ENCODE measurements at places on chromosomes 4 and X.
A peak's percentile ranks its signal among the peaks of the same experiment; 100 is the strongest.

DNA sequence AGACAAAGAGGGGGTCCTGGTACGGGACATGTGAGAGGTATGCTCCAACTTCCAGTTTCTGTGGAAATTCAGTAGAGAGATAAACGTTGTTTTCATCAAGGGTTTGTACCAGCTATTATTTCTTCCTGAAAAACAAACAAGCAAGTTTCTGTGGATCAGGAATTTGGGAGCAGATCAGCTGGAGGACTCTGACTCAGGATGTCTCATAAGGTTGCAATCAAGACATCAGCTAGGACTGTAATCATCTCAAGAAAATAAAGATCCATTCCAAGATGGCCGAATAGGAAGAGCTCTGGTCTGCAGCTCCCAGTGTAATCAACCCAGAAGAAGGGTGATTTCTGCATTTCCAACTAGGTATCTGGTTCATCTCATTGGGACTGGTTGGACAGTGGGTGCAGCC lies 23.5 kb upstream of the NFKB1 start:
- DNase-seq: no peak

DNA sequence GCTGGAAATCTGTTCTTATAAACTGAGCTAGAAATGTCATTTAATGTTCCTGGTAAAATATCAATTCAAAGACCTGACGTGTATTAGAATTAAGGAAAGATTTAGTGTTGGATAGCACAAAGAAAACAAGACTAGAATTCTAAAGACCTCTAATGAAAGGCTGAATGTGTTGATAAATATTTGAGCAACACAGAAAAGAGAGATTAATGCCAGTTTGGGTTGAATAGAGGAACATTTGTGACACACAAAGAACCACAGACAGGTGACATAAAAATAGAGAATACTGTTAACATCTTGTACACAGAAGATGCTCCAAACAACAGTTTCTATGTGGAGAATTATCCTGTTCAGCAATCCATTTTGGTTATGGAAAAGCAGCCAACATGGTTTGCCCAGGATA lies 222.1 kb upstream of the GALNT7 start:
- DNase-seq: no peak

GRCh38 chr4:157772907-157773306 lies 399.9 kb downstream of the GASK1B start:
- no peak for DNase-seq

GRCh38 chrX:7062276-7062675 lies 85.2 kb upstream of the STS start:
- no peak for DNase-seq

- no peak for DNase-seq
Measured at GRCh38 chr4:183329954-183330742, 7.9 kb upstream of the CLDN24 start.

DNA sequence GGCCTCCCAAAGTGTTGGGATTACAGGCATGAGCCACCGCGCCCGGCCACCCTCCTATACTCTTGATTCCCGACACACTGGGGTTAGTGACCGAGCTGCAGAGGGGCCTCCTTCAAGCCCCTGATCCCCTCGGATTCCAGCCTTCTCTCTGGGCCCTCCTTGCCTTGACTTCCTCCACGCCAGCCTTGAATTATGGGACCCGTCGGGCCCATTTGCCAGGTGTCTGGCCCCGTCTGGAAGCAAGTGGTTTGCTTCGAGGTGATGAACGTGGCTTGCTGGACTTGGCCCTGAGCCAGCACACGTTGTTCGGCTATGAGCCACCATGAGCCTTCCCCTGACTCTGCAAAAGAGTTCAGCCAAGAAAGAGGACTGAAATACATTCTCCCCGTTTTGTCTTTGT lies 37.4 kb upstream of the GRPEL1 start:
- no peak for DNase-seq

GRCh38 chr4:93828332-93828994 lies at the start of gene ATOH1:
ATOH1 (plus strand) TSS chr4:93828753; CDS start chr4:93828927, 174 bp downstream.
- peak; percentile 39 for DNase-seq

GRCh38 chrX:45134315-45134731 lies 66.4 kb downstream of the DIPK2B start:
- DNase-seq: no peak

DNA sequence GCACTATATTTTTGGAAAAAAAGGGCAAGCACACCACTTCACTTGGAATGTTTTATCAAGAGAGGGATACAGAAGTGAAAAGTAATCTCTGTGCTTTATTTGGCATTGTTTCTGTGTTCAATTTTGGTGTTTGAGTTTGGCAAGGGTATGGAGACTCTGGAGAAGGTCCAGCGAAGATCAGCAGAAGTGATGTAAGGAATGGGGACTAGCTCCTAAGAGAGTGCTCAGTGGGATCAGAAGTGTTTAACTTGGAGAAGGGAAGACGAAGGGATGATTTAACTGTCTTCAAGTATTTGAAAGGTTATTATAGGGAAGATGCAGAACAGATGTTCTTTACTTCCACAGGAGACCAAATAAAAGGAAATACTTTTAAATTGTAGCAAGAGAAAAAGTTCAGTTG lies 74.3 kb downstream of the CFAP299 start:
- no peak for DNase-seq

DNA sequence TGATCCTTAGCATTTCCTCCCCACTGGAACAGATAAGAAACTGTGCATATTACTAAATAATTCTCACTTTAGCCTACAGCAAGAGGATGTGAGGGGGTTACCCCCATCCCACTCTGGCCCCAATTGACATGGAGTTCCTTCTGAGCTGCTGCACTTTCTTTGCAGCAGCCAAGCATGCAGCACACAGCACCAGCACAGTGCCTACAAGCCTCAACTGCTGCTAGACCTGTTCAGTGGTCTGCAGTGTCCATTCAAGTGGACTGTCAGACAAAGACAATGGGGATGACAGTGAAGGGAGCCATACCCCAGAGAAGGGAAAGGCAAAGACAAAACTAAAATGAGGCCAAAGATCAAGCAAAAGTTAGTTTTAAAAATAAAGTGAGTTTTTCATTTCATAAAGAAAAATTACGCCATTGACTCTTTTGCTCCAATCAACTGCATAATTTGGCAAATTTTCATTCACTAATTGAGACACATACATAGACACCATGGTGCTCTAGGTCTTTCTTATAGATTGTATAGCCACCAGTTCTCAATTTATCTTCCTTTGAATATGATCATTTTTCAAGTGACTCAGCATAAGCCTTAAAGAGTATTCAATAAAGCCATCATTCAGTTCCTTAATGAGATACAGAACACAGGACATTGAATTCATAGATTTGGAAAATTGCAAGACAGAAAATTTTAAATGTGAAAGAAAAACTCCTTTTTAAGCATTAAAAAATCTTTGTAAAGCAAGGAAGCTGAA lies 410.6 kb downstream of the HNRNPD start:
- no peak for DNase-seq

DNA sequence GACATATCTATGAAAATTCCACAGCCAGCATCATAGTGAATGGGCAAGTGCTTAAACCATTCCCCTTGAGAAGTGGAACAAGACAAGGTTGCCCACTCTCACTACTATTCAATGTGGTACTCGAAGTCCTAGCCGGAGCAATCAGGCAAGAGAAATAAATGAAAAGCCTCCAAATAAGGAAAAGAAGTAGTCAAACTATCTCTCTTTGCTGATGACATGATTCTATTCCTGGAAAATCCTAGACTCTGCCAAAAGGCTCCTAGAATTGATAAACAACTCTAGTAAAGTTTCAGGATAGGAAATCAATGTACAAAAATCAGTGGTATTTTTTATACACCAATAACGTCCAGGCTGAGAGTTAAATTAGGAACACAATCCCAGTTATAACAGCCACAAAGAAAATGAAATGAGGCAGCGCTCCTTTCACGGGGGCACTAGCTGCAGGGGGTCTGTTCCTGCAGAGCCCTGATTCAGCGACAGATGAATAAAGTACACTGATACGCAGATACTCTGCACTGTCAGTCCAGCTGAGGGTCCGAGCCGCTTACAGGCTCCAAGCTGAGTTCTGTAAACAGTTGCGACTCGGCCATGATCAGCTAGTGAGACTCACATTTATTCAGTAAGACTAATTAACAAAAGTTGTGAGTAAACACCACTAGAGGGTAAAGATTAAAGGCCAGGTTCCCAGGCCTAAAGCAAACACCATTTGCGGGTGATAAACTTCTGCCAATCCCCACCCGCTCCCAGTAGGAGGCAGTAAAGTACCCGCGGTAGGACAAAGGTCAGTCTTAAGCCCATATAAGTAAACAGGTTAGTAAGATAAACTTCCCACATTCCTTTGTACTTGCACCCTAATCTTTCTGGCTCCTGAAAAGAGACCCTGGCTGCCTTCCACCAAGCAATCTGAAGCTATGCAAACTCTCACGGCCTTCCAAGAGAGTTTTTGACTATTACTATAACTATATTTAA lies 290.6 kb upstream of the GRID2 start:
- no peak for DNase-seq

DNA sequence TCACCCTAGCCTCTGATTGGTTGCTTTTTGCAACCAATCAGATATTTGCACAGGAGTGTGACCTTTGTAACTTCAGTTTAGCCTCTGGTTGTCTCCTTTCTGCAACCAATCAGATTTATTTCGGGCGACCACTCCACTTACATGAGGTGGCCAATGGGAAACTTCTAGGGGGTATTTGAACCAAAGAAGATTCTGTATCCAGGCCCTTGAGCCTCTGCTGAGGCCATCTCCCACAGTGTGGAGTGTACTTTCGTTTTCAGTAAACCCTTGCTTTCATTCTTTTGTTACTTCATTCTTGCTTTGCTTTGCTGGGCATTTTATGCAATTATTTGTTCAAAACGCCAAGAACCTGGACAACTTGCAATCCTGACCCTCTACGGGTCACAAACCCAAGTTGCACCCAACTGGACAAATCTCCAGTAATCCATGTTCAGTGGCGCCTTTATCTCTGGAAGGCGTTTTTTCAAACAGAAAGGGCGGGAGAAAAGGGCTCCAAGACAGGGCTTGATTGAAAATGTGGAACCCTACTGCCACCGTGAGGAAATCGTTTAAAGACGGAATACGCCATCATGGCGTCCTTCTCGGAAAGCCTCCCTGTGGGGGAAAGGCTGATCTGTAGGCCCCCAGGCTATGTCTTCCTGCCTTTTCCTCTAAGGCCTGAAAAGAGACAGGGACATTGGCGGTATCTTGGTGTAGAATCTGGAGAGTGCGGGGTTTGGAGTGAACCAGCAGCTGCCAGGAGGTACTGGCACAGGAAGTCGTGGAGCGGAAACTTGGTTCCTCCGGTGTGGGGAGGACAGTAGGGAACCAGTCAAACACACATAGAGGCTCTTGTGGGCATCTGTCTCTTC lies 184.6 kb downstream of the OR13H1 start:
- DNase-seq: no peak

GRCh38 chrX:136065044-136065671 lies 79.9 kb downstream of the SLC9A6 start:
- DNase-seq: no peak

- DNase-seq: no peak
Measured at GRCh38 chrX:33175201-33175600, 36.1 kb downstream of the DMD start.

DNA sequence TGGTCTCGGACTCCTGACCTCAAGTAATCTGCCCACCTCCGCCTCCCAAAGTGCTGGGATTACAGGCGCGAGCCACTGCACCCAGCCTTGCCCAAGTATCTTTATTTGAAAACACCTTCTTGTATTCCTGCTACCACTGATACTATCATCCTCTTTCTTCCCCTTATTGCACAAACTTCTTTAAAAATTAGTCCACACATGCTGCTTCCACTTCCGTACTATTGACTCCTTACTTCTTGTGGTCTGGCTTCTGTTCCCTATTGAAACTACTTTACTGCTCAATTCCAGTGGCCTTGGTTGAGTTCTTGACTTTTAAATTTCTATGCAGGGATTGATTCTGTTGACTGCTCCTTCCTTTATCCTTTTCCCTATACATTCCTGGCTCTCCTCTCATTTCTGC lies 38.8 kb downstream of the MTM1 start:
- no peak for DNase-seq

All from DMS79 treated with DMSO at 0.1 percent for 48 hours (cell line).